ENCODE measurements at places on chromosomes 13 and 19.

GRCh38 chr19:45674946-45675345, 6.9 kb downstream of the GIPR start:
- DNase-seq, result no peak

DNA sequence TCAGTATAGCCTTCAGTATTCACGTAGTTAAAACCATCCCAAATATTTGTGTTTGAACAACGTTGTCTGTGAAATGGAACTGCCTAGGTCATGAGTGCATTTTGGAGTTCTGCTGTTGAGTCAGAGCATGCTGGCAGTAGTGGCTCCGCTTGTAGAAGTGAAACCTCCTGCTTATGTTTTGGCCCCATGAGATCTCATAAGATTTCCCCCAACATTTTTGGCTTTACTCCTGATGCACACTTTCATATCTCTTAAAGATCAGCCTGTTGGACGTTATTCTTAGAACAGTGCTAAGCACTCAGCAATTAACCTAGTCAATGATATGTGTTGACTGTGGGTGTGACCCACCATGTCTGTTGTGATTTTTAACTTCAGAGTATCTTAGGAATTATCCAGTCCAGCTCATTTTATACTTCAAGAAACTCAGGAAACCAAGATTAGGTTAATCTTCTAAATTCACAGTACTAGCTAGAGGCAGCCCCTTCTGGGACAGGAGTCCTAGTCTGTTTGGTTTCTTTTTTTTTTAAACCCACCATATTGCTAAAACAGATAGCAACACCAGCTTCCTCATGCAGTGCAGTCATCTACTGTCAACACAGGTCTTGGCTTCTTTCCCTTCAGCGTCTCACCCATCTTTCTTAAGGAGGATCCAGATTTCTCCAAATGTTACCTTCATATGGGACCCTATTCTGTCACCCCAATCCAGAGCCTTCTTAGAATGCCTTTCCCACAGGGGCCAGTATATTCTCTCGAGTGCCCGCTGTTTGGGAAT, 26.2 kb downstream of the RAP2A start:
- no peak for DNase-seq

DNA sequence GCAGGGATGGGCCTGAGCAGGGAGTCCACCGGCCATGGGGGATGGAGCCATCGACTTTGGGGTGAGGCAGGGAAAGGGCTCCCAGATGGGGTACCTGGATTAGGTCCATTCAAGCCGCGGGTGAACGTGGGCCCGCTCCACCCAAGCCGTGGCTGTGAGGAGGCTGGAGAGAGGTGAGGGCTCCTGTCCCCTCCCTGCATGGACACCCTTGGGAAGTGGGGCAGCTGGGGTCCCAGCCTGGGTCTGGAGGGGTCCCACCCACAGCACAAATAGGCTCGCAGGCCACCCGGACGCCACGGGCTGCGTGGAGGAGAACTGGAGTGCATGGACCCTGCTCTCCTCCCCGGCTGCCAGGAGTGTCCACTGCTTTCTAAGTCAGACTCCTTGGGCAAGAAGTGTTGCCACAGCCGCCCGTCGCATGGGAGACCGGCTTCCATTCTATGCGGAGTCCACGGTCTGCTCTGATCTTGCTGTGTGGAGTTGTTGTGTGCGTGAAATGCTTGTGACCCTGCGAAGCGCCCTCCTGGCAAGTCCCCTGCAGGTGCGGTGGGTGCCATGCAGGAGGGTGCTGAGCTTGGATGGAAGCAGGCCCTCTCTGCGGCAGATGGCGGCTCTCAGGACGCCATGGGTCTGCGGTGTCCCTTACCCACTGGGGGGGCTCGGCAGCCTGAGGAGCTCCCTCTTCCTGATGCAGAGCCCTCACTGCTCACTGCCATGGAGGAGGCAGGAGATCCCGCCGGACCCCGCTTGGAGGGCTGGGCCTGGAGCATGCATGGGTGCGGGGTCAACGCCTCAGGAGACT, 2.0 kb downstream of the DAZAP1 start:
- no peak for DNase-seq

- no peak for DNase-seq
These were observed 44.8 kb downstream of the C13orf42 start for GRCh38 chr13:51066091-51066831.

DNA sequence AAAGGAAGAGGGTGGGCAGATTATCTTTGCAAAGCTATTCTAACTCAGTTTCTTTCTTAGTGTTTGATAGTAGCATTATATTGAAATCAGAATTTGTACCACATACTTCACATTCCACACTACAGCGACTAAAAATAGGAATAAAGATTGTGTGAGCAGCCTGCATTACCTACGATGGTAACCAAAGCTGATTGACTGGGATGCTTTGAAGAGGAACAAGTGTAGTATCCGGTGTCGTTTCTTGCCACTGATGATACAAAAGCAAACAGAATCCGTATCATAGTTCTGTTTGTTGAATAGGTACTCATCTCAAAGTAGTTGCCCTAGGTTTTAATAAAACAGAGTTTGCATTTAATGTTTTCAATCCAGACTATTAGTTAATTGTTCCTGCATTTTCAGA, 51.2 kb downstream of the FLT3 start:
- DNase-seq, result no peak

DNA sequence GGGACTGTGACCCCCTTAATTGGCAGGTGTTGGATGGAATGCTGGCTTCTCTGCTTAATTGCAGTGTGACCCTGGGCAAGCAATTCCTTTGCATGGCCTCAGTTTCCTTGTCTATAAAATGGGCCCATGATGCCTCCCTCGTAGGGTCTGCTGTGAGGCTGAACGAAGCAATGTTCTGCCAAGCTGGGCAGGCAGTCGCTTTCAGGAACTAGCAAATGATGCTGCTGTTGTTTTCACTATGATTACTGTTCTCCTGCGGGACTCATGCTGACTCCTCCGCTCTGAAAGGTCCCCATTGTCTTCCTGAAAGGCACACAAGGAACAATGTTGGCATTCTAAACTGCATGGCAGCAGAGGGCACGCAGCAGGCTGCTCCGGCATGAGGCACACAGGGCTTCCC, 6.8 kb downstream of the BICRA start:
- DNase-seq, result no peak

All from central memory CD4-positive, alpha-beta T cell (primary cell).